ENCODE measurements at places on chromosomes 4 and X.

- no peak for DNase-seq
Measured at GRCh38 chr4:42566835-42567234, 90.1 kb downstream of the ATP8A1 start.

DNA sequence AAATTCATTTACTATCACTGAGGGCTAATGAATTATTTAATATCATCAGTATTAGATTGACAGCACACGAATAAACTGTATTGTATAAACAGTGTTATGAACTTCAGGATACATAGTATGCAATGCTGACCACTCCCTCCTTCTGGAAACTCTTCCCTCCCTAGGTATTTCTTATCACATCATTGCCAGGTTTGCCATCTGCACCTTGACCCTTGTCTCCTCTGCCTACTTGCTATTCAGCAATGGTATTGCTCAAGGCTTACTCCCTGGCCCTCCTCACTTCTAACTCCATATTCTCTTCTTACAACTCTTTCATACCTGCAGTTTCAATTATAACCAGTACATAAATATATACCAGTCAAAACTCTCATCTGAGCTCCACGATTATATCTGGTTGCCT lies 38.9 kb downstream of the ATP8A1 start:
- DNase-seq: no peak

DNA sequence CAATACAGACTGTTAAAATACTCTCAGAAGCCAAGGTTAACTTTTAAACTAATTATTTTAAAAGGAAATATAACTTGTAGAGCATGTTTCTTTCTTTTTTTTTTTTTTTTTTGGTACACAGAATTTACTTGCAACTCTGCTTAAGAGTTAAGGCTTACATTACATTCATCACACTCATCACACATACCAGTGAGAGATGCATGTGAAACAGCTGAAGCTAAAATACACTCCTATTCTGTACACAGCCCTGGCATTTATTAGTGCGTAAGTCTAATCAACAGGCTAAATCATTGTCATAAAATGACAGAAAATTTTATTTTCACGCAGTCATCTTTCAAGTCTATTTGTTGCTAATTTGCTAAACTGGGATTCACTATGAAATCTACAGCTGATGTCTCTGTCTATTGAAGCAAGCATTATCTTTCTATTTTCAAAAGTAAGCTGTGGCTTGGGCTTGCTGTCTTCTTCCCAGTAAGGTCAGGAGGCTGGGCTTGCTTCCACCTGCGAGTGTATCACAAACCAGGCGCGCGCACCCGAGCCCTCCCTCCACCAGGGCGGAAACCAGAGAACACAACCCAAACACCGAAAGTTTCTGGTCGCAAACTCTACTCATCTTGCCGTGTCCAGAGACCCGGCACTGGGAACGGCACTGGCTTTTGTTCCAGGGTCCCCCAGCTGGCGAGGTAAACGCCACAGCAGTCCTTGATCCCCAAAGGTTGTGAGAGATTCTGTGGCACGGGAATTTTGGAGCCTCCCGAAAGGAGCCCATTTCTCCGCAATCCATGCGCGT lies 3.9 kb downstream of the MAML3 start:
- peak; percentile 53 for DNase-seq

- no peak for DNase-seq
Measured at GRCh38 chr4:56048383-56048701, 99.6 kb downstream of the CEP135 start.

- peak; percentile 10 for DNase-seq
Measured at GRCh38 chrX:103877571-103877970, 45.5 kb upstream of the RAB9B start.

- no peak for DNase-seq
Measured at GRCh38 chr4:153579410-153579809, 104.7 kb upstream of the TLR2 start.

DNA sequence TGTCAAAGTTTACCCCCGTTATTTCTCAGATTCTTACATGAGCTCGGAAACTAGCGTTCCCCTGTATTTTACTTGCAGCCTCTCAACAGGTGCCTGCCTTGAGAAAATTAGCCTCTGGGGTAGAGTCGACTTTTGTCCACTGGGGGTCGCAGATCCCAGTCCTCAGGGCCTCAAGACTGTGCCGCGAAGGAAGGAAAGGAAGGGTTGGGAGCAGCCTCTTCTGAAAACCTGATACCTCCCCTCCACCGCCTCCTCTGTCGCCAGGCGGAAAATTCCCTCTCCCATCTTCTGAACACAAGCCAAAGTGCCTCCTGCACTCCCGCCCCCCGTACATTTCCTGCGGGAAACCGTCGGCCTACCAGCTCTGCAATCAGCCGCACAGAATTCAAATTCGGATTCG lies 44.4 kb upstream of the TMSB15B start:
- peak; percentile 79 for DNase-seq

DNA sequence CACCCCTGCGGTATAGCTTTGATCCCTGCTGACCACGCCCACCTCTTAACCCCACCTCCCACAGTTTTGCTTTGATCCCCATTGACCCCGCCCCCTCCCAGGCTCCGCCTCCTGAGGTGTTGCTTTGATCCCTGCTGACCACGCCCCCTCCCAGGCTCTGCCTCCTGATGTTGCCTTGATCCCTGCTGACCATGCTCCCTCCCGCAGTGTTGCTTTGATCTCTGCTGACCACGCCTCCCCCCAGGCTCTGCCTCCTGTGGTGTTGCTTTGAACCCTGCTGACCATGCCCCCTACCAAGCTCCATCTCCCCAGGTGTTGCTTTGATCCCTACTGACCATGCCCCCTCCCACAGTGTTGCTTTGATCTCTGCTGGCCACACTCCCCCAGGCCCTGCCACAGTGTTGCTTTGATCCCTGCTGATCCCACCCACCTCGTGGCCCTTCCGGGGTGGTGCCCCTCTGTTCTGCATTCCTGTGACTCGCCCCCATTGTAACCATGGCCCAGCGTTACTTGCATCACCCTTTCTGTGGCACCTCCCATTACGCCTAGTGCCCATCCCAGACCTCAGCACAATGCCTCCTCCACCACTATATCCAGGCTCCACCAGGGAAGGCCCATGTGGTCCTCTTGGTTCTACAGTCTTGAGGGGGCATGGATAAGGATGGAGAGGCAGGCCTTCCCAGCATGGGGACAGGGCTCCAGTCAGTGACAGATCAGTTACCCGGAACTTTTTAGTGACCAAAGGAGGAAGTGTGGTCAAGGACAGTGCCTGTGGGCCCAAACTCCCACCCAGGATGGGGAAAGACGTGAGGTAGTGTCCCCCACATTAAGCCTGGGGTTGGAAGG lies 70.8 kb downstream of the ADRA2C start:
- DNase-seq: peak; percentile 7

DNA sequence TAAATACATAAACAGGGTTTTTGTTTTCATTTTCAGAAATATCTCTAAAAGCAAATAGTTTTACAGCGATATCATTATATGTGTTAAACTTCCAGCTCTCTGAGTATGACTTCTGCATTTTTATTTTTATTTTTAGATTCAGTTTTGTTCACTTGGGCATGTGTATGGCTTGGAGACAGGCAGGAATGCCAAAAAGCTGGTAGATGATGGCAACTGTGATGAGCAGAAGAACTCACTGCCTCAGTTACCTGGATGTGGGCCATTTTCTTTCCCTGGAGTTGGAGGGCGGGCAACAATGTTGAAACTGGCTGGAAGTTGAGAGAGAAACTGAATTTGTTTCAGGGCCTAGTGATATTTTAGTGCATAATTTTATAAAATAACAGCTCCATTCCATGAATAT lies 266.4 kb downstream of the ARHGAP24 start:
- DNase-seq: no peak

DNA sequence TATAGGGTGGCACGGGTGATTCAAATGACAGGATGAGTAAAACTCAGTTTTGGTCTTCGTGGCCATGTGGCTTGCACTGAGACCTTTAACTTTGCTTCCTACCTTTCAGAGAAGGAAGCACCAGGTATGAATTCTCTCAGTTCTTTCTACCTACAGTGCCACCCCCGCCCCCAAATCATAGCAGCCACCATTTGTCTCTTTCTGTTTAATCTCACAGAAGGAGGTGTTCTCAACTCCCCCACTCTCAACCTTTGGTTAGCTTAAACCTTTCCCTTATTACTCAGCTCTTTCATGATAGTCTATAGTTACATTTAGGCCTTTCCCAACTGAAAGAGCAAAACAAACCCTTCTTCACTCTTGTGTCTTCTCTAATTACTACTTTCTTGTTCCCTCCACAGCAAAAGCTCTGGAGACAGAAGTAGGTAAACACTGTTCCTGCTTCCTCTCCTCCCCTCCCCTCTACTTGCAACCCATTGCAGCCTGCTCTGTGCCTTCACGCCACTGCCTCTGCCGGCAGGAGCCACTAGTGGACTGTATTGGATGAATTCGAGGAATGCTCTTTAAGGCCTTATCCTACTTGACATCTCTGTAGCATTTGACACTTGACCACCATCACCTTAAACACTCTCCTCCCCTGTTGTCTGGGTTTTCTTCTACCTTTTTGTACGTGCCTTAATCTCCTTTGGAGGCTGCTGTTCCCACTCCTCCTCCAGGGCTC lies 123.7 kb downstream of the AFF1 start:
- peak; percentile 24 for DNase-seq

- peak; percentile 84 for DNase-seq
Measured at GRCh38 chr4:87011340-87012034, 76.7 kb downstream of the AFF1 start.

DNA sequence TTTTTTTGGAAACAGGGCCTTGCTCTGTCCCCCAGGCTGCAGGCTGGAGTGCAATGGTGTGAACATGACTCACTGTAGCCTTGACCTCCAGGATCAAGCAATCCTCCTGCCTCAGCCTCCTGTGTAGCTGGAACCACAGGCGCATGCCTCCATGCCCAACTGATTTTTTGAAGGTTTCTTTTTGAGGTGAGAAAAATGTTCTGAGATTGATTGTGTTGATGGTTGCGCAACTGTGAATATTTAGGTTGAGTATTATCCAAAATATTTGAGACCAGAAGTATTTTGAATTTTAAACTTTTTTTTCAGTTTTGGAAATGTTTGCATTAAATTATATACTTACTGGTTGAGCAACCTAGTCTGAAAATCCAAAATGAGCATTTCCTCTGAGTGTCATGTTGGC lies 2.6 kb upstream of the CCNI start:
- DNase-seq: no peak

- DNase-seq: peak; percentile 22
Measured at GRCh38 chr4:5752376-5753184, 41.6 kb downstream of the EVC start.

DNA sequence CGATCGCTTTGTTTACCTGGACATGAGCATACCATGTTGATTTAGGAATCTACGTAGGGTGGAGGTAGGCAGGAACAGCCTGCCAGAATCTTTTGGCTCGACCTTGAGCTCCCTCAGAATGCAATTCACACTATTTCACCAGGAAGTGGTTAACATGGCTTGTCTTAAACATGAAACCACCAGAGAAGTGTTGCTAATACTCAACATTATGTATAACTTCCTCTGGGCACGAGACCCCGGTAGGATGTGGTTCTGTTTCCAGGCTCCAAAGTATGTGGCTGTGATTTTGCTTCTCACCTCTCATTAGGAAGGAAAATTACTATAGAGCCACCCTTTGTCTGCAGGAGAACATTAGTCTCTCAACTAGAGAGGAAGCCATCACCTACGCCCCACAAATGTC lies 59.0 kb upstream of the VCX3B start:
- no peak for DNase-seq

- DNase-seq: no peak
Measured at GRCh38 chrX:9033179-9033578, 748 bp downstream of the FAM9B start.

DNA sequence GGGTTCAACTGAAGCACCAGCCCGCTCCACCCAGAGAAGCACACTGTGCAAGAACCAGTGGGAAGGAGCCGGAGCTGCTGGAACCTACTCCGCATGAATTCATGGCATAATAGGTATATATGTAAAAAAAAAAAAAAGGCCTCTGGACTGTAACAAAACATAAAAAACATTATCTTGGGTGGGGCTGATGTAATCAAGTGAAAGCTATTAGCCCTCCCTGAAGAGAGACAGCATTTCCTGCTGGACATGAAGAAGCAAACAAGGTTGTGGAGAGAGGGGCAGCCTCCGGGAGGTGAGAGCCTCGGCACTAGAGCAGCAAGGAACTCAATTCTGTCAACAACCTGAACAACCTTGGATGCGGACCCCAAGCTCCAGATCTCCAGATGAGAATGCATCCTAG lies 50.7 kb downstream of the PLAC1 start:
- DNase-seq: no peak

- DNase-seq: peak; percentile 8
Measured at GRCh38 chrX:101208152-101208905, 11.3 kb upstream of the DRP2 start.

- peak; percentile 76 for DNase-seq
Measured at GRCh38 chrX:107731831-107732502, 43.6 kb downstream of the TSC22D3 start.

DNA sequence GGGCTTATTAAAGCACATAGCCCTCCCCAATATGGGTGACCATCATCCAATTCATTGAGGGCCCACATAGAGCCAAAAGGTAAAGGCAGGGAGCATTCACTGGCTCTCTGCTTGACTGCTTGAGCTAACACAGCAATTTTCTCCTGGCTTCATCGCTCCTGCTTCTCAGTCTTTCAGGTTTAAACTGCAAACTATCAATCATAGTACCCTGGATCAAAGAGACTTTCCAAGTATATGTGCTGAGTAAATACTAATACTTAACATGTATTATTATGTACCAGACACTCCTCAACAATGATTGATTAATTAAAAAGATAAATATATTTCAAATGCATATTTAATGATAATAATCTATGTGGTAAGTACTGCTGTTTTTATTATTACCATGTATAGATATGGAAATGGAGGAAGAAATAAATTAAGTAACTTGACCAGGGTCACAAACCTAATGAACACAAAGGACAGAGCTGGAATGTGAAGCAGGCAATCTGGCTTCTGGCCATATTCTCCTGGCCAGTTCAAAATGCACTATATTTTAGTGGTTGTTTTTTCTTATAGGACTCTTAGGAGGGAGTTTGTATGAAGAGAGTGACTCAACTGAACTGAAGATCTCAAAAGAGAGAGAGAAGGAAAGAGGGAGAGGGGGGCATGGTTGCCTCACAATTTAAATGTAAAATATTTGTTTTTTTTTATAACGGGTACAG lies 1197.3 kb downstream of the TECRL start:
- DNase-seq: no peak

DNA sequence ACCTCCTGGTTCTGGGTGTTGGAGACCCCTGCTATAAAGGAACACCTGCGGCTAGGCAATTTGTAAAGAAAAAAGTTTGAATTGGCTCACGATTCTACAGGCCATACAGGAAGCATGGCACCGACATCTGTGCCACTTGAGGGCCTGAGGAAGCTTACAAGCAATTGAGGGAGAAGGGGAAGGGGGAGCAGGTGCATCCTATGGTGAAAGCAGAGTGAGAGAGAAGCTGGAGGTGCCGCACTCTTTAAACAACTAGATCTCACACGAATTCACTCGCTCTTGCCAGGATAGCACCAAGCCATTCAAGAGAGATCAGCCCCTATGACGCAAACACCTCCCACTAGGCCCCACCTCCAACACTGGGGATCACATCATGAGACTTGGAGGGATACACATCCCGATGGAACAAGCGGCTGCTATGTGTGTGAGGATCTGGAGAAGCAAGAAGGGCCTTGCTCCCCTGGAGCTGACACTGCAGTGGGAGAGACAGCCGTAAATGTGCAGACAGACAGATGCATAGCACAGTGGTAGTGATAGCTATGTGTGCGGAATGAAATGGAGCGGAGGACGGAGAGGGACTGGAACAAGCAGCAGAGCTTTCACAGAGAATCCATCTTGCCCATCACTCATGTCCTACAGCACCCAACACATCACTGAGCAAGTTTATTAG lies 60.7 kb upstream of the HELT start:
- no peak for DNase-seq

- DNase-seq: no peak
Measured at GRCh38 chr4:129821963-129822362, 726.0 kb downstream of the C4orf33 start.

- DNase-seq: no peak
Measured at GRCh38 chr4:24137671-24138601, 248.1 kb upstream of the PPARGC1A start.

Data from EL (cell line).